ENCODE measurements at places on chromosomes 3 and 15.

- ATAC-seq, result no peak
Observed at GRCh38 chr15:99406716-99407487, 155.6 kb downstream of the LRRC28 start.

GRCh38 chr3:133883641-133884040 lies 12.0 kb downstream of the RAB6B start:
- no peak for ATAC-seq

DNA sequence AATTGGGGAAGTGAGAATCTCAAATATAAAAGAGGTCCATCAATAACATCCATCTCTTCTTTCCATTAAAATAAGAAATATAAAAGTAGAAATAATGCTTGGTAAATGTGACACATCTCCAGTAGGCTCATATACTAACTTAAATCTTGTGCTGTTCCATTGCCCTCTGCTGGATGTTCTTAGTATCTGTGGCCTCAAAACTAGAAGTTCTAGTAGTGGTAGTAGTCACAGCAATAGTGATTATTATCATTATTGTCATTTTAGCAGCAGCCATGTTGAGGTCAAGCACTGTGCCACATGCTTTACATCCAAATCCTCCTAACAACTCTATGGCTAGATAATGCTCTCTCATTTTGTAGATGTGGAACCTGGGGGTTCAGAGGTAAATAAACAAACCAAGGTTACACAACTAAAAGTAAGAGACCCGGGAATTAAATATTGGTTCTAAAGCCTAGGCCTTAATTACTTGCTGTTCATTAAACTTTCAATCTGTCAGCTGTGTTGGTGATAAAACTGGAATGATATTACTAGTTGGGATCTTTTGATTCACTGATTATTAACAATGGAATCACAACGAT lies 20.2 kb upstream of the BTLA start:
- peak; percentile 91 for ATAC-seq

DNA sequence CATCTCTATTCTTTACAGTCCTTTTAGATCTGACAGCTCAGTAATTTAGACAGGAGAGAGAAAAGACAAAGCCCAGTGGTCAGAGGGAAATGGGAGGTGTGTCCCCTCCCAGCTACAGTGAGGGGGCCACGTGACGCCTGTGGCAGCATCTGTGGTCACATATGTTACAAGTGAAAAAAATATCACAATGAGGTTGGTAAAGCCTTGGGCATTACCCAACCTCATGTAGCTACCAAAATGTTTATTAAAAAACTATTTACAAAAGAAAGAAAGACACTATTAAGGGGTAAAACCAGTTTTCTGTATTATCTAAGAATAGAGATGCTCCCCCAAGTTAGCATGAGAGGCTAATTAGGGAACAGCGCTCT lies 42.9 kb upstream of the PLCL2 start:
- peak; percentile 18 for ATAC-seq

GRCh38 chr15:91049378-91050127 lies 27.2 kb upstream of the VPS33B start:
- ATAC-seq, result peak; percentile 87
